ENCODE measurements at places on chromosomes 5 and 9. TPM values are rescaled to one million over a fixed set of nuclear protein-coding genes. Genes with fewer than 3 reads are reported as not detected.

Gene CAMK4
- 4.8 TPM for total RNA-seq

DNA sequence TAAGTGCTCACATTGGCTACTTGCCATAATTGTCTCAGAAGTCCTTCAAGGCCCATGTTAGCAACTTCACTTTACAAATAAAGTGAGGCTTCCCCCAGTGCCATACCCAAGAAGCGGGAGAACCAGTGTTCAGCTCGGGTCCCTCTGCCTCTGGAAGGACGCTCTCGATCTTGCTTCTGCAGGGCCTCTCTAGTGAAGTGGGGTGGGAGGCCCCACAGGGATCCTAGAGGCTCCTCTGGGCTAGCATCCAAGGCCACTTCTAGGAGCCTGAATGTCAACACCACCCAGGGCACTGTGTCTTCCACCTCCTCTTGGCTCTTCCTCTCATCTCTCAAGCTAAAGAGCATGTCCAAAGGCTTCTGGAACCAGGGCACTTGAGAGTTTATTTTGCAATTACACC lies 282.5 kb downstream of the GADD45G start:
- DNase-seq: no peak

GRCh38 chr5:179801304-179802206 lies 5.1 kb downstream of the MGAT4B start:
- DNase-seq: peak; percentile 48

DNA sequence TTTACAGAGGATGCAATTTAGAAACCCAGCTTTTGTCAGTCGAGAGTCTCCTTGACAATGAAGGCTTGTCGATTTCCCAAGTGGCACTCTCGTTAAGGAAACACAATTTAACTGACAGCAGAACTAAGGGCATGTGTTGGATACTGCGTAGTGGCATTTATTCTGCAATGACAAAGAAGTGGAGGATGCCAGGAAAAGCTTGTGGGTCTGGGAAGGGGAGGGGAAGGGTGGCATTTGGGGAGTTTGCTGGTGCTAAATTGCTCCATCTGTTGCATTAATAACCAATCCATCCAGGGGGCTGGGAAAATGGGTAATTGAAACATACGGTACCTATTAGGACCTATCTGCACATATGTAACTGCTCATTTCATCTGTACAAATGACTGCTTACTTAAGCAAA lies 190.6 kb downstream of the NSG2 start:
- DNase-seq: no peak

GRCh38 chr5:16385516-16386090 lies 80.0 kb downstream of the ZNF622 start:
- no peak for DNase-seq

Data from IMR-90 (cell line).